ENCODE measurements at places on chromosomes 6 and 20. TPM values are rescaled to one million over a fixed set of nuclear protein-coding genes. Genes with fewer than 3 reads are reported as not detected.

DNA sequence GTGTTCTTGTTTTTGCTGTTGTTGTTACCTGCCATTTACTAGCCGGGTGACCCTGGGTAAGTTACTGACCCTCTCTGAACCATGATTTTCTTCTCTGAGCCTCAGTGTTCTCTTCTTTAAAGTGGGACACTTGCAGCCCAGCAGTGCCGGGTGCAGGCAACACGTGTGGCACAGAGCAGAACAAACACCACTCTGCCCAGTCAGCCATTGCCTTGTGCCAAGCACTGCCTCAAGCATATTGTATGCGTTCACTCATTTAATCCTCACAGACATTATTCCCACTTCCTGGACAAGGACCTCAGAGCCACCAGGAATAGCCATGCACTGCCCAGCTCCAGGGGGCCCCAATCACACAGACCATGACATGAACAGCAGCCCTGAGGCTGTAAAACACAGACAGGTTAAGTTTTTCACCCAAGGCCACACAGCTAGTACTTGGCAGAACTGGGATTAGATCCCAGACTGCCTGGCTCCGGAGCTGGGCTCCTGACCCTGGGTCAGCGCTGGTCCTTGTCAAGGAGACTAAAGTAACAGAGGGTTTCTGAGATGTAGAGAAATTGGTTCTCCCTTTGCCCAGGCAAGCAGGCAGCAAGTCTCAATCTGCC lies 74.0 kb upstream of the PTPN1 start:
- no peak for DNase-seq

- no peak for DNase-seq
Measured at GRCh38 chr6:54802775-54803634, 43.6 kb upstream of the FAM83B start.

GRCh38 chr6:163057260-163057659 lies 329.5 kb downstream of the PACRG start:
- DNase-seq = no peak

DNA sequence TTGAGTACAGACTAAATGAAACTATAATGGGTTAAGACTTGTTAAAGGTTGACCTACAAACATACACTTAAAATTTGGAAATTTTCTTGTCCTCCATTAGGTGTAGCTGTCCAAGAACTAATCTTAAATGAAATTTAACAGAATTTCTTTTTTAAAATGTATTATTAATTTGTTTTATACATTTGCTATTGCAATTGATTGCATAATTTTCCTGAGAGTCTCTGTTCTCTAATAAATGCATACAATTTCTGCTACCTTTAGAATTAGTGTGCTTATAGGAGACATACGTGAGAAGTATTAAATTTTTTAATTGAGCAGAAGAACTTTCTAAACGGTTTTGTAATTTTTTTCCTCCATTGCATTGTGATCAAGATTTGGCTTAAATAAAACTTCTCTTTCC lies 1.5 kb downstream of the FAM135A start:
- no peak for DNase-seq

GRCh38 chr6:98924647-98925046 lies 23.1 kb downstream of the FBXL4 start:
- DNase-seq = no peak

DNA sequence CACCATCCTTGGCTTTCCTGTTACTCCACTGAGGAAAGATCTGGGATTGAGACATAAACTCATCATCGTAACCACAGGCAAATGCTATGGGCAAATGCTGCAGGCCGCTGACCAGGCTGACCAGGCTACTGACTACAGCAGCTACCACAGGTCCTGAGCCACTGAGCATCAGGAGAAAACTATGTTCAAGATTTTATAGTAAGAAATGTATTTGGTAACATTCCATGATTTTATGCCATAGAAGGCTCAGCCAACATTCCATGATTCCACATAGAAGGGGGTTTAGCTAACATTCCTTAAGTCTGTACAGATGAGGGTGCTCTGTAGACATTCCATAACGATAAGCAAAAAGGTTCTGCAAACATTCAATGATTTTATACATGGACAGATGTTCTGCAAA lies 16.1 kb upstream of the B4GALT5 start:
- DNase-seq = no peak

GRCh38 chr6:43122146-43122545 lies 46.0 kb downstream of the PTK7 start:
- DNase-seq = no peak

DNA sequence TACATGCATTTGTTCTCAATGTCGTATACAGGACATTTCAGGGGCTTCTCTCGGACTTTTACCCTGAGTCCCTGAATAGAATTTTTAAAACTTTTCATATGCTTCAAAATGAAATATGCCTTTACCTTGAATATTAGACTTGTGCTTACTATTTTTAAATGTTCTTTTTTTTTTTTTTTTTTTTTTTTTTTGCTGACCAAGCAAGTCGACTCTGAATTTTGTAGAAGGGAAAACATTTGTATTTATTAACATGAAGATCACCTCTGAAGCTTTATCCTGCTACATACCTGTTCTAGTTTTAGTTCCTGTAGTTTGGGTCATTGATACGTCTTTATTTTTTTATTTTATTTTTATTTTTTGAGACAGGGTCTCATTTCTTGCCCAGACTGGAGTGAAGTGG lies 39.7 kb upstream of the SAYSD1 start:
- DNase-seq = no peak

- DNase-seq = no peak
Measured at GRCh38 chr6:169241688-169242350, 11.8 kb downstream of the THBS2 start.

DNA sequence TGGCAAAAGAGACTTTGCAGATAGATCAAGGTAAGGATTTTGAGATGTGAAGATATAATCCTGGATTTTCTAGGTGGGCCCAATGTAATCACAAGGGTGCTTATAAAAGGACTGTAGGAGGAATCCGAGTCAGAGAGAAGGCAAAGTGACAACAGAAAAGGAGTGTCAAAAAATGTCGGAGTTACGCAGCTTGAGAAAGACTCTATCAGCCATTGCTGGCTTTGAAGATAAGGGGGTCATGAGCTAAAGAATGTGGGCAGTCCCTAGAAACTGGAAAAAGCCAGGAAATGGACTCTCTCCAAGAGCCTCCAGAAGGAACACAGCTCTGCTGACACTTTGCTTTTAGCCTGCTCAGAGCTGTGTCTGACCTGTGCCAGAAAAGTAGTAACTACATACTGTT lies 8.7 kb upstream of the RWDD1 start:
- no peak for DNase-seq

GRCh38 chr6:118603372-118603771 lies 48.0 kb downstream of the CEP85L start:
- no peak for DNase-seq

DNA sequence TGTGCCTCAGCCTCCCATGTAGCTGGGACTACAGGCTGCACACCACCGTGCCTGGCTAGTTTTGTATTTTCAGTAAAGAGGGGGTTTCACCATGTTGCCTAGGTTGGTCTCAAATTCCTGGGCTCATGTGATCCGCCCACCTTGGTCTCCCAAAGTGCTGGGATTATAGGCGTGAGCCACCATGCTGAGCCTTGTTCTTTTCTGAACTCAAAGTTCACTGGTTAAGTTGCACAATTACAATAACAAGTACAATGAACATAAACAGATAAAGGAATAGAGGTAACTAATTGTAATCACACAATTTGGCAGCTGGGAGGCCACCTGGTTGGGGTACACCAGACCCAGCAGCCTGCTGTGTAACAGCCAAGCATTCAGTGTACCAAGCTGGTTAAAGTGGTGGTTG lies 6.7 kb downstream of the NUDT3 start:
- DNase-seq = no peak

- no peak for DNase-seq
Measured at GRCh38 chr6:85610182-85610895, 16.7 kb upstream of the SNX14 start.

DNA sequence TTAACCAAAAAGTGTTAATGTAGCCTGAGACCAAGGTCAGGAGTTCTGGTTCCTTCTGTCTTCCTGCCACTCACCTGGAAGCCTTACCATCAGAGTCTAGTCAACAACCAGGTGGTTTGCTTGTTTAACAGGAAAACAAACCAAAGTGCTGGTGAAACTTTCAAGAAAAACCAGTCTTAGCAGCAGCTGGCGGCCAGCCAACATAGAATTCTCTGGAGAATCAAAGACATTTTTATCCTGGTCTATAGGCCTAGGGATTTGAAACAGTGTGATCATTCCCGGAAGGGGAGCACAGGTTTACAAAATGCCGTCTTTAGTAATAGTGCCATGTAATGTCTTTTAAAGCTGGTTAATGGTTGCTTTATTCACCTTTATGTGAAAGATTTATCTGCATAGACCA lies 146.6 kb upstream of the AKIRIN2 start:
- DNase-seq = no peak

GRCh38 chr6:156883497-156884252 lies 106.5 kb downstream of the ARID1B start:
- DNase-seq = no peak

DNA sequence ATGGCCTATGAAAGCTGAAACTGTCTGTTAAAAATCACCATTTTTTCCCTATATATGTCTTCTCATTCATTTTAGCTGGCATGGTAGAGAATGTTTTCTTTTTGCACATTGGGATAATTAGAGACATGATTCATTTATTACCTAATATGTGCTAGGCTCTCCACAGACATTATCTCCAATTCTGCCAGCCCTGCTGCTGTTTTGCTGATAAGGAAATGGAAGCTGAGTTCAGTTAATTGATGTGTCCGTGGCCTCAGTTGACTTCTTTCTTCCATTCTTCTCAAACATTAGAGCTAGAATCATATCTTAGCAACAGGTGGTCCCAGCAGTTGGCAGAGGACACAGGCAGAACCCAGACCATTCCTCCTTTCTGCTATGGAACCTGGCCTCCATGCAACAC lies 644.1 kb upstream of the CITED2 start:
- no peak for DNase-seq

GRCh38 chr20:23647346-23647745 lies 9.6 kb upstream of the CST3 start:
- no peak for DNase-seq

DNA sequence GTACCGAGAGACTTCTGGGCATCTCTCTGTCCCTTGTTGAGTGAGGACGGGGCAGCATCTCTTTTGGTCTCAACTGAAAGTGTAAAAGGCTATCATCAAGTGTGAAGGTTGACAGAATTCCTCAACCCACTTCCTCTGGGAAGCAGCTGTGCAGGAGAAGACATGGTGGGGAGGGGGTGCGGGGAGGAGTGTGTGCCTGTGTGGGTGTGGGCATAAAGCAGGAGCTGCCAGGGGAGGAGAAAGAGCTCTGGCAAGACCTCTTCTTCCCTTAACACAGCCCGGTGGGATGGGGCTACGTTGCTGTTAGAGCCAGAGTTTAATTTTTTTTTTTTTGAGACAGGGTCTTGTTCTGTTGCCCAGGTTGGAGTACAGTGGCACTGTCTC lies 31.8 kb downstream of the CPXM1 start:
- DNase-seq = no peak

DNA sequence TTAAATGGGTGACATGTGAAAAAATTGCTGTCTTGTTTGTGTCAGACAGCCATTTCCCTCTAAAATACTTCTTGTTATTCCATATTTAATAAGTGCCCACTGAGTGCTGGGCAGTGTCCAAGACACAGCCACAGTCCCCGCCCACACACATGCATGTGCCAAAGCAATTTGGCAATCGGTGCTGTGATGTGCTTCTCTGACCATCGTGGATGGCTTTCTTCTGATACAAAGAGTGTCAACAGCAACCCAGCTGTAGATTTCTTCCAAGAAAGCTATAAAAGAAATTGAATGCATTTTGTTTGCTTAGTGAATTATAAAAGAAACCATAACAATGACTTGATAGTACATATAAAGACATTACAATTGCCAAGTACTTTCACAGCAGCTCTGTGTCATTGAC lies 140.5 kb upstream of the ATXN1 start:
- DNase-seq = no peak

DNA sequence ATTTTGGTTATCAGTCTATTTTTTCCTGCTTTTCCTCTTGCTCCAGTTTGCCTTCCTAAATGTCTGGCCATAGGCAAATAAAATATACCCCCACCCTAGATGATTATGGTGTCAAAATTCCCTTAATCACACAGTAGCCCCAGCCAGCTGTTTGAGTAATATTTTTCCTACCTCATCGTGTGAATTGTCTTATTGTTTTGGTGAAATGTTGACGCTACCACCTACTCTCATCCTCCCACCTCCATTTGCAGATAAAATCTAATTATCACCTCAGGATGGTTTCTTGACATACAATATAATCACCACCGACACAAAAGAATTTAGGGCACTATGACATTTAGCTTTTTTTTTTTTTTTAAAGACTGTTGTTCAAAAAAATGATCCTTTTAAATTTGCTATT lies 44.1 kb upstream of the FUCA2 start:
- DNase-seq = no peak

GRCh38 chr20:33842346-33842745 lies 31.2 kb downstream of the CHMP4B start:
- no peak for DNase-seq

DNA sequence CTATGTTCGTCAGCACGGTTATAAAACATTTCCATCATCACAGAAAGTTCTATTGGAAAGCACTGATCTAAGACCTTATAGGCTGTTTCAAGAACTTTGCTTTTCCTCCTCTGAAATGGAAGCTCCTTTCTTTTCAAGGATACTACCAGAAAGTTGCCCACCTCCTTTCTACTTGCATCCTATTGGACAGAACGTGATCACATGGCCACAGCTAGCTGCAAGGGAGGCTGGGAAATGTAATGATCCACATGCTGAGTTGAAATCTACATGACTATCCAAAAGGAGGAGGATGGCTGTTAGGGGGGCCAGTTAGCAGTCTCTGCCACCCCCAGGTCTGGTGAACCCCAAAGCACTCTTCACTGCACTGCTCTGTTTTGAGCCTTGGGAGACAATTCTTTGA lies 3.3 kb downstream of the SFTA2 start:
- no peak for DNase-seq

GRCh38 chr20:61186771-61187472 lies 65.1 kb upstream of the CDH4 start:
- no peak for DNase-seq

- no peak for DNase-seq
Measured at GRCh38 chr20:34010405-34010931, 16.8 kb downstream of the RALY start.

Gene SGK2
- 0.26 TPM for total RNA-seq

Gene SLC25A27
- 0.35 TPM for total RNA-seq

Gene NEDD9
- 84.5 TPM for total RNA-seq

Gene CASS4
- 10.9 TPM for total RNA-seq

Gene EEF1A2
- total RNA-seq = not detected

Gene ECT2L
- not detected for total RNA-seq

Gene OPN5
- not detected for total RNA-seq

Gene GNMT
- 0.70 TPM for total RNA-seq

Gene RSPO3
- not detected for total RNA-seq

Gene DSP
- total RNA-seq = 0.12 TPM

Gene PRSS16
- total RNA-seq = 0.33 TPM

Gene PNRC1
- 71.8 TPM for total RNA-seq

Gene SRMS
- total RNA-seq = not detected

Gene LY86
- total RNA-seq = 1.7 TPM

Data from activated CD8-positive, alpha-beta memory T cell treated with anti-CD3 and anti-CD28 coated beads, Interleukin-2, amount 10 ng/mL, durations not matched to agents 7 days and 5 days (primary cell).